ENCODE measurements at places on chromosomes 4 and X.

DNA sequence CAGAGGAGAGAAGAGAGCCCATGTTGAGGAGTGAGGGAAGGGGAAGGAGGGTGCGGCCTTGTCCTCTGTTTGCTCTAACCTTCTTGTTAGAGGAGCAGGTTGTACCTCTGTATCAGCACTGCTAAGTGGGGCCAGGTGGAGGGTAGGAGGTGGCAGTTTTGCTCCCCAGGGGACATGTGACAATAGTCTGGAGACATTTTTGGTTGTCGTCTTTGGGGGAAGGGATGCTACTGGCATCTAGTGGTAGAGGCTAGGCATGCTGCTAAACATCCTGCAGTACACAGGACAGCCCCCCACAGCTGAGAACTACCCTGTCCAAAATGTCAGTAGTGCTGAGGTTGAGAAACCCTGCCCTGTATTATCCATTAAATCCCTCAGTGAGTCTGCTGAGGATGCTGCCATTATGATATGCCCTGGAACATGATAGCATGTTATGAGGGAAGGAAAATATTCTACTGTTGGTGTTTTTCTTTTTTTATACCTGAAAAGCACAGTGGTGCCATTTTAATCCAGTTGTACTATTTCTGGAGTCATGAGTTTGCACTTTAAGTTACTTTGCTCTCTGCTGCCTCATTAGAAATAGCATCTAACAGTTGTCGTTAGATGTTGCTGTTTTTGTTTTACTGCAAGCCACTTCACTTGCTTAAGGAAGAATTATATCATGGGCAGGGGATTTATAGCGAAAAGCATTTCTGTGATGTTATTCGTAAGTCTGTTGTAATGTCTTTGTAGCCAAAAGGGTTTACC is 90.6 kb downstream of the LRP2BP start:
- DNase-seq = no peak

GRCh38 chrX:114715096-114715495 is 131.2 kb downstream of the HTR2C start:
- DNase-seq = no peak

GRCh38 chr4:151563194-151563593 is 154.2 kb downstream of the FHIP1A start:
- no peak for DNase-seq

DNA sequence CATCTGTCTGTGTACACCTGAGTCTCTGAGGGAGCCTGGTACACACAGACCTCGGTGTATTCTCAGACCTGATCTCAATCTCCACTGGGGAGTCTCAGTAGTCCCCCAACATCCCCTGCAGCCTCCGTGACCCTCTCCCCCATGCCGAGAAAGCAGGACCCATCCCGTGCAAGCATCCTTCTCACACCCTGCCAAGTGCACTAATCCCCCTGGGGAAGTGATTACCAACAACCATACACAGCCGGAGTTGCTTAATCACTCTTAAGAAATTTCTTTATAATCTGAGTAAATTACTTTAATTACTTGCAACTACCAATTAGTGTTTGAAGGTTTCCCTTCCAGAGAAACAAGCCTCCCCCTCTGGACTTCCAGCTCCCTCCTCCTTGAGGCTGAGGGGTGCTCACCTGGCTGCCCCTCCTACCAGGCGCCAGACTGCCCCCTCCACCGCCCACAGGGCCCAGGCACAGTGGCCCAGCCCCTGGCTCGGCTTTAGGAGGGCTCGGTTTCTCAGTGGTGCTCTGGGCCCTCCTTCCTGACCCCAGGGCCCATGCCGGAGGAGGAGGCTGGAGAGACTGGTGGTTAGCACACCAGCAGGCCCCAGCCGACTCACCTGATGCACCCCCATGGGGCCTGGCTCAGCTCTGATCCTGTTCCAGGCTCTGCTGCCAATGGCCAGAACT is 43.8 kb downstream of the PJA1 start:
- DNase-seq = no peak

DNA sequence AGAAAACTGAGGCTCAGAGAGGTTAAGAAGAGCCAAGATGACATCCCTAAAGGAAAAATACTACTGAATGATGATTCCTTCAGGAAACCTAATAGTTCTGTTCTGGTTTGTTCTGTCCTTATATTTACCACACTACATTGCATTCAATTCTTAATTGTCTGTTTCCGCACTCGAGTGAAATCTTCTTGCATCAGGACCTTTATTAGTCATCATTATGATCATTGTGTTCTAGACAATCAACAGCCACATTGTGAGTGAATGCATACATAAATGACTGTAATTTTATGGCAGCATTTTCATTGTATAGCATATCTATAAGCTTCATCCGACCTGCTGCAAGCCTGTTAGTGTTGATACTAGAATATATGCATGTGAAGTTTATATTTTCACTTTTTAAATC is 156.7 kb upstream of the FAM241A start:
- DNase-seq = no peak

- DNase-seq = no peak
Measured at GRCh38 chr4:155639704-155640523, 26.7 kb upstream of the GUCY1A1 start.

DNA sequence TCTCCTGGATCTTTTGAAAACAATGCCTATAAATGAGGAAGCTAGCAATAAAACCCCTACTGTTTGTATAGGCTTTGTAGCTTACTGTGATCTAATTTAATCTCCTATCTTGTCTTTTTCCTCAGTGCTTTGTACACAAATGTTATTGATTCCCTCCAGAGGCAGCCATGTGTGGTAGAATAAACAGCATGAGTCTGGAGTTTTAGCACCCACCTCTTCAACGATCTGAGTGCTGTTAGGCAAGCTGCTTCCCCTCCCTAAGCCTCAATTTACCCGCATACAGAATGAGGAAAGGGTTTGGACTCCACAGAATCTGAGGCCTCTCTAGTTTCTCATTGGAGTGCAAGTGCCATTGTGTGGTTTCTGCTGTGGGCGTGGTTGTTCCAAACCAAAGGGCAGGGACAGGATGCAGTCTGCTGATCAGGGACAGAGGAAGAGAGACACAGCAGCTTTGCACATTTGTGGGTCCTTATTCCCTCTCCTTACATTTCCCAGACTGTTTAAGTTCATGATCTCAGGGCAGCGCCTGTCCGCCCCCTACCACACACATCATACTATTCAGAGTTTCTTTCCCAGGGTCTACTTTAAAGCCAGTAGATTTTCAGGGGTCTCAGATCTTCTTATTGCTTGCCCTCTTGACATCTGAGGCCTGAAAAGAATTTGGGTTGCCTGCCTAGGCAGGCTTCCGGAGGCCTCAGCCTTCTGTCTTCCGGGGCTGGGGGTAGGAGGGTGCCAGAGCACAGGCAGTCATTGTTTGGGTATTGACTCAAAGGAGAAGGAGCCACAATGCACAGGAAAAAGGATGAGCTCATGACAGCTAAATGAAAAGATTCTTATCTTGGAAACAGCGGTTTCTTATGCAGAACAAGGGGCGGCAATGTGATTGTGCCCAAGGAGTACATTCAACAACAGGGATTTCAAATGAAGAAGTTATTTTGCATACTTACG is 114.9 kb upstream of the TEX13D start:
- no peak for DNase-seq

DNA sequence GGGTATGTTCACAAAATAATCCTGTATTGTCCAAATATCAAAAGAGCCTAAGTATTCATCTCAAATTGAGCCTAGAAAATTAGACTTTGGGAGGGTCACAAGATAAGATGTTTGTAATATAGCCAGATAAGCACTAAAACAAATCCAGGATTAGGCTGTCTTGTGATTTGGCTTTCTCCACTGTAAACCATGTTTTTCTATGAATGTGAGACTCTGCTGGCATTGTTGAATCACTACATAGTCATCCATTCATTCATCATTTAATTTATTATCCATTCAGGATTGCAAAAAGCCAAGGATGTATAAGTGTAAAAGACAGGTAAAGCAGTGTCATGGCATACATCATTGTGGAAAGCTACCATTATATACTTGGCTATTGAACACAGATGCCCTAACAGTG is 148.0 kb downstream of the GRID2 start:
- no peak for DNase-seq

DNA sequence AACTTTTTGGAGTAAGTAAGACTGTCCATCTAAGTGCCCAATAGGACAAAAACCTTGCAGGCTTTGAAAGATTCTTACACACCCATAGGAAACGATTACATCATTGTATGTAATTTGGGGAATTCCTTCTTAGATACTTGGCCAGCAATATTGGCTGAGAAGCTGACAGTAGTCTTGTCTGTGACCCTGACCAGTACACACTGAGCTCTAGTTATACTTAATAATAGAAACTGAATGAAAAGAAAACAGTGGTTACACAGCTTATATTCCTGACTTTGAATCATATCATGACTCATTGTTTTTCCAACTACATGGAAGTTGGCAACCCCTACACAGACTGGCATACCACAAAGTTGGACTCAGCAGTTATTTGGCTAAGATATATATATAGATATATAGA is 7.1 kb upstream of the TLR2 start:
- DNase-seq = no peak

DNA sequence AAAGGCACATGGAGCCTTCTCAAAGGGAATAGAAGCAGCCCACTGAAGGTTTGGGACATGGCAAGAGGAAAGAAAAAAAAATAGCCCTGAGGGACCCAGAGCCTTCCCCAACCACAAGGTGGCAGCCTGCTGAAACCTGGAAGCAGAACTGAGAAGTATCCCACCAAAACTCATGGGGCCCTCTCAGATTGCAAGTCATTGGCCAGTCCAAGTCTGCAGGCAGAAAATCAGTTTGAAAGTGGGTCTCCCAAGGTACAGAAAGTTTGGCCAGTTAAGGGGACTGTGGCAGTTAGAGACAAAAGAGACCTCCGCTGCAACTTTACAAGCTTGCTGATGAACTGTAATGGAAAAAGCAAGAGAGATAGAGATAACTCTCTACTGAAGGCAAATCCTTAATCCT is 155.8 kb downstream of the ANTXR2 start:
- DNase-seq = no peak

- no peak for DNase-seq
Measured at GRCh38 chr4:73589261-73589847, 30.9 kb downstream of the RASSF6 start.

GRCh38 chr4:77225022-77225421 is 68.0 kb downstream of the CCNG2 start:
- no peak for DNase-seq

GRCh38 chrX:9557091-9557490 is 92.2 kb downstream of the TBL1X start:
- no peak for DNase-seq

GRCh38 chr4:152634110-152634760 is 45.6 kb downstream of the TMEM154 start:
- DNase-seq = no peak

DNA sequence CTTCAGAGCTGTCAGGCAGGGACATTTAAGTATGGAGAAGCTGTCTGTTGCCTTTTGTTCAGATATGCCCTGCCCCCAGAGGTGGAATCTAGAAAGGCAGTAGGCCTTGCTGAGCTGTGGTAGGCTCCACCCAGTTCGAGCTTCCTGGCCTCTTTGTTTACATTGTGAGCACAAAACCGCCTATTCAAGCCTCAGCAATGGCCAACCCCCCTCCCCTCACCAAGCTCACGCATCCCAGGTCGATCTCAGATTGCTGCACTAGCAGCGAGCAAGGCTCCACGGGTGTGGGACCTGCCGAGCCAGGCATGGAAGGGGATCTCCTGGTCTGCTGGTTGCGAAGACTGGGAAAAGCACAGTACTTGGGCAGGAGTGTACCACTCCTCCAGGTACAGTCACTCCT is 59.3 kb downstream of the ZNF674 start:
- DNase-seq = no peak

DNA sequence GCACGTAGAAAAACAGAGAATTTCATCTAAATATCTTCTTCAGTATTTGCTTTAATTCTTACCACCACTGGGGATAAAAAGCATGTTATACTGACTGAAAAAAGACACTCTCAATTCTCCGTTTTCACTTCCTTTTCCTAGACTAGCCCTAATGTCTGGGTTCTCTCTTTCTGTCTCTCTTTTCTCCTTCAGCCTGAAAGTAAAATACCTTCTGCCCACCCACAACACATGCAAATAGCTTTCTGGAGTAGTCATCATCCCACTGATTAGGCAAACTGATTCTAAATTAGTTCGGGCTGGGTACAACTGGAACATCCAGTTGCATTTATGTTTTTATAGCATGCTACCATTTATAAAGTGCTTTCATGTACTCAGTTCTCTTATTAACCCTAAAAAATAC is 142.4 kb upstream of the ANKRD50 start:
- no peak for DNase-seq

DNA sequence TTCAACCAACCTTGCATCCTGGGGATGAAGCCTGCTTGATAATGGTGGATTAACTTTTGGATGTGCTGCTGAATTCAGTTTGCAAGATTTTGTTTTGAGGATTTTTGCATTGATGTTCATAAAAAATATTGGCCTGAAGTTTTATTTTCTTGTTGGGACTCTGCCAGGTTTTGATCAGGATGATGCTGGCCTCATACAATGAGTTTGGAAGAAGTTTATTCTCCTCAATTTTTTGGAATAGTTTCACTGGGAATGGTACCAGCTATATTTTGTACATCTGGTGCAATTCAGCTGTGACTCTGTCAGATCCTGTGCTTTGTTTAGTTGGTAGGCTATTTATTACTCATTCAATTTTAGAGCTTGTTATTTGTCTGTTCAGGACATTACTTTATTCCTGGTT is 340.3 kb upstream of the TRAM1L1 start:
- no peak for DNase-seq

GRCh38 chr4:129488427-129488826 is 392.5 kb downstream of the C4orf33 start:
- DNase-seq = no peak

GRCh38 chr4:27506401-27506800 is 645.8 kb downstream of the STIM2 start:
- no peak for DNase-seq

- no peak for DNase-seq
Measured at GRCh38 chrX:155266439-155266838, 2.1 kb upstream of the RAB39B start.

- peak; percentile 21 for DNase-seq
Measured at GRCh38 chrX:41923978-41924683, 777 bp upstream of the CASK start.

GRCh38 chr4:147940171-147940570 is 208.3 kb downstream of the ARHGAP10 start:
- no peak for DNase-seq

DNA sequence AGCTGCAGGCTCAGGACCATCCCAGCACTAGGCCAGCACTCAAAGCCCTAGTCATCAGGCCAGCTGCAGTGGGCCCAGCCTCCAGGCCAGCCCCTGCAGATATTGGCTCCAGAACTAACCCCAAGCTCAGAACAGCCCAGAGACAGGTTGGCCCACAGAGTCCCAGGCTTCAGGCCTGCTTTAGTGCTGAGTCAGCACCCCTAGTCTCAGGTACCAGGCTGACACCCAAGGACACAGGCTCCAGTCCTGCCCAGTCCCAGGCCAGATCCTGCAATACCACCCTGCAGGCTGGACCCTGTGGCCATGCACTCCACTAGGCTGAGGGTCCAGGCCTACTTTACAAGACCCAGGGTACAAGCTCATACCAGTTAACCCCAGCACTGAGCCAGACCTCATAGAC is 234.4 kb upstream of the GPRIN3 start:
- no peak for DNase-seq

- no peak for DNase-seq
Measured at GRCh38 chr4:78318126-78318525, 233.4 kb upstream of the ANXA3 start.

- DNase-seq = no peak
Measured at GRCh38 chrX:16087076-16087475, 36.3 kb upstream of the GRPR start.

Data from tibial artery (tissue), 4 donors.